AML-193 (cell line): ENCODE measurements at places on chromosomes 6 and 20.

DNA sequence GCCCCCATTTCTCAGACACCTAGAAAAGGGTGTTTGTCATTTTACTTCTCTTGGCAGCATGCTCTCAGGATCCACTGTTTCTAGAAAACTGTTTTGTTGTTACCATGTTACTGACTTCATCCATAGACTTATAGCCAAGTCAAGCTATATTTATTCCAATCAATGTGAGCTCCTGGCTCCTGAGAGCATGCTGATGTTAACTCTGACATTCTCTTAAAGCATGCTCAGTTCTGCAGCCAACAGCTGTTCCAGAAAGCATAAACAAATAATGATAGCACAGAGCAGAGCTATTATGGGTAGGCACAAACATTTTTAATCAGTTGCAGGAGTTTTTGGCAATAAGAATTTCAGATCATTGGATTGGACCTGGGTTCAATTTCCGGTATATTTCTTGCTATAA is 92.4 kb upstream of the CEP85L start:
- DNase-seq: no peak

DNA sequence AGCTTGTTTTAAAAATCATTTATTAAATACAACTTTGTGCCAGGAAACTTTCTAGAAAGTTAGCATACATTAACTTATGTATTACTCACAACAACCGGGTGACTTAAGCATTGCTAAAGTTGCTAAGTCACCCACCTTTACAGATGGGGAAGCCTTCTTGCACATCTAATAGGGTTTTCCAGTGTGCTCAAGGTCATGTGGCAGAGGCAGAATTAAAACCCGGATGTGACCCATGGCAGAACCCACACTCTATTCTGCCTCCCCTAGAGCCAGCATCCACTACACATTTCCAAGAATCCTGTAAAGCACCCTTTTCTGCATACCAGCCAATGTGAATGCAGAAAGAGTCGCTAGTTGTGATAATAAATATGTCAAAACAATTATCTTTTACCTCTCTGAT is 13.4 kb downstream of the LINC00237 start:
- DNase-seq: no peak

GRCh38 chr20:50127587-50128519 is 14.9 kb upstream of the UBE2V1 start:
- no peak for DNase-seq

GRCh38 chr6:89818977-89819335 is 638 bp downstream of the MDN1 start:
- DNase-seq: peak; percentile 54

GRCh38 chr6:34213772-34214171 is 22.9 kb upstream of the HMGA1 start:
- no peak for DNase-seq

- no peak for DNase-seq
Observed at GRCh38 chr6:136410201-136411024, 120.8 kb upstream of the BCLAF1 start.

GRCh38 chr6:143999406-143999805 is 8.7 kb downstream of the PLAGL1 start:
- no peak for DNase-seq

DNA sequence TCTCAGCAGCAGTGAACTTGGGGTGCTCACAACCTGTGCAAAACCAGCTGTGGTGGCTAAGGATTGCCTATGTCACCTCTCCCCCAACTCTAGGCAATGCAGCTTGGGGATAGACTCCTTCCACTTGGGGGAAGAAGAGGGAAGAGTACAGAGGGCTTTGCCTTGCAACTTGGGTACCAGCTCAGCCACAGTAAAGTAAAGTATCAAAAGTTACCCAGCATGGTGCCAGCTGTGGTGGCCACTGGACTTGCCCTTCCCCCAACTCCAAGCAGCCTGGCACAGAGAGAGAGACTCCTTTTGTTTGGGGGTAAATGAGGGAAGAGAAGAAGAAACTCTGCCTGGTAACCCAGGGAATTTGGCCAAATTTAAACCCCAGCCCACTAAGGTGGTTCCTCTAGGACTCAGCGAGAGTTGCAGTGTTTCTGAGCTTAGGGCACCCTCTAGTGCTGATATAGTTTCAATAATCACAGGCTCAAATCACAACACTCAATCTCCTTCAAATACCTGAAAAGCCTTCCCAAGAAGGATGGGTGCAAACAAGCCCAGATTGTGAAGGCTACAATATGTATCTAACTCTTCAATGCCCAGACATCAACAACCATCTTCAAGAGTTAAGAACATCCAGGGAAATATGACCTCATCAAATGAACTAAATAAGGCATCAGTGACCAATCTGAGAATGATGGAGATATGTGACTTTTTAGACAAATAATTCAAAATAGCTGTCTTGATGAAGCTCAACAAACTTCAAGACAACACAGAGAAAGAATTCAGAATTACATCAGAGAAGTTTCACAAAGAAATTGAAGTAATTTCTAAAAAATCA is 7.6 kb upstream of the DEFB129 start:
- DNase-seq: peak; percentile 40

DNA sequence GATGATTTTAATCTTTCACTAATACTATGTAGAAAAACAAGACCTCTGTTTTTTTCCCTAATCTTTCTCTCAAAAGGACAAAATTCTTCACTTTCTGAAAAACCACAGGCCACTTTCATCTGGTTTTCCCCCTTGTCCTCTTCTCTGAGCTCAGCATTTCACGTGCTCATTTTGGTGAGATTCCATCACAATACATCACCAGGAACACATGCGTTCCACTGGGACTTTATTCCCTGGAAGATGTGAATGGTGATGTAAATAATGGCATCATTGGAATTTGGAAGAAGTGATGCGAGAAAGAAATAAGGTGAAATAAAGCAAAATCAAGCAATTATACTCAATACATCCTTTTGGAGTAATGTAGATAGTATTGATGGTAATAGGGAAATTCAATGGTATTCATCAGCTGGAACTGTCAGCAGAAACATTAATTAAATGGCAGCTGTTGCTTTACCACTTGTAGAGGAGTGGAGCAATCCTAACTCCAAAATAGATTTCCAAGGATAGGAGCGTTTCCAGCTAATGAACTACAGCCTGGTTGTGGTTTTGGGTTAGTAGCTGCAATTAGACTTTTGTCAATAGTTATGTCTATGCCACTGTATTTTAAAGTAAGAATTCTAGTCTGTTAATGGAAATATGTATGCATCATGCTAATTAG is 11.5 kb downstream of the FILIP1 start:
- no peak for DNase-seq

DNA sequence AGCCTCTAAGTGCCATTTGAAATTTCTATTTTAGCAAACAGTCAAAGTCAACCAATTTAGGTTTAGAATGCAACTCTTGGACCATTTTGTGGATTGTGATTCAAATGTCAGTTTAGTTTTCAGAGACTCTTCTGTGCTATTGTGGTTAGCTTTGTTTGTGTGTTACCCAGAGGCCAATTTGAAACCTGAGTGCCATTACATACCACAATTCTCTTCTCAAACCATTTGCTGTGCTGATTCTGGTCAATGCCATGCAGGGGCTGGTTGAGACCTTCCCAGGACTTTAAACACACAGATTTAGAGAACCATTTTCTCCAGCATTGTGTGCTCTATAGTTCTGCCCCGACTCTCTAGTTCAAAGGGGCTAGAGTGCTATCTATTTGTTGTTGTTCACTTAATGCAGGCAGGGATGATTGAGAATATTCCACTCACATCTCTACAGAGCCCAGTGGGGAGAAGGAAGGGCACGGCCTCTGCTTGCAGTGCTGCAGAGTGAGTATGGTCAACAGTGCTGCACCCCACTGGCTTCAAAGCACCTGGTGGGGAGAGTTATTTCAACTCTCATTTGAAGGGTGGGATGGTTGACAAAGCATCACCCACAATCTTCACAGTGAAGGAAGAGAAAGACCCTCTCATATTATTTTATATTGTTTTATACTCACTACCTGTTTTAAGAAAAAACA is 738.2 kb downstream of the COL12A1 start:
- no peak for DNase-seq

GRCh38 chr20:36544134-36545018 is 3.1 kb downstream of the MYL9 start:
- DNase-seq: no peak

DNA sequence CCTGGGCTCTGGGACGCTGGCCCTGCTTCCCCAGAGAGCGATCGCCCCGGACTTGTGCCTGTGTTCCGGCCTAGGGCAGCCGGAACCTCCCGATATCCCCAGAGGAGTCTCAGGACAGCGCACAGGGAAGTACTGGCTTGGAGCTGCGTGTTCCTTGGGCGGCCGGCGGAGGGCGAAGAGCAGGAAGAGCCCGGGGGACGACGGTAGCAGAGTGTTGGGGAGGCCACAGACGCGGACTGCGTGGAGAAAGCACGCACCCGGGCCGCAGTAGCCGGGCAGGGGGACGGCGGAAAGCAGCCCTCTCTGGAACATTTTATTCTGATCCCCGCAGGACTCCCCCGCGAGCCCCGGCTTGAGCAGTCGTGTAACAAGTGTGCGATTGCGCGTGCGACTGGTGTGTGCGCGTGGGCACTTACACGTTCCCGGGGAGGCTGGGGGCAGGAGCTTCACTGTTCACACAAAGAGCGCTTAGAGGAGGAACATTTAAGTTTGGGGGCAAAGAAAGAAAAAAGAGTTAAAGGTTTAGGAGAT is 36.1 kb downstream of the NCR2 start:
- no peak for DNase-seq

GRCh38 chr6:138655828-138656227 is 117.7 kb upstream of the CCDC28A start:
- no peak for DNase-seq

DNA sequence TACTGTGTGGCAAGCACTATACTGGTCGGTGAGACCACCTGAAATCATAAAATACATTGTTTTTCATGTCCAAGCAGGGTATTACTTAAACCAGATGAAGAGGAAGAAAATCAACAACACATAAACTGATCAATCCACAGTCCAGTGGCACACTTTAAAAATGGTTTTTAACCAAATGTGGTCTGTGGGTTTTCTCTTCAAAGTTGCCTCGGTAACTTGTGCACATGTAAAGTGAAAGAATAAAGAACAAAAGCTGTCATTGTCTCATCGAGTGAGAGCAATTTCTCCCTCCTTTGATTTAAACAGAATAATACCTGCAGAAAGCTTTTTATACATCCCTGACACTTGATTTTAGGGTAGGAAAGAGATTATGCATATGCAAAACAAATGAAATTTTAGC is 3.7 kb downstream of the FLRT3 start:
- DNase-seq: no peak

DNA sequence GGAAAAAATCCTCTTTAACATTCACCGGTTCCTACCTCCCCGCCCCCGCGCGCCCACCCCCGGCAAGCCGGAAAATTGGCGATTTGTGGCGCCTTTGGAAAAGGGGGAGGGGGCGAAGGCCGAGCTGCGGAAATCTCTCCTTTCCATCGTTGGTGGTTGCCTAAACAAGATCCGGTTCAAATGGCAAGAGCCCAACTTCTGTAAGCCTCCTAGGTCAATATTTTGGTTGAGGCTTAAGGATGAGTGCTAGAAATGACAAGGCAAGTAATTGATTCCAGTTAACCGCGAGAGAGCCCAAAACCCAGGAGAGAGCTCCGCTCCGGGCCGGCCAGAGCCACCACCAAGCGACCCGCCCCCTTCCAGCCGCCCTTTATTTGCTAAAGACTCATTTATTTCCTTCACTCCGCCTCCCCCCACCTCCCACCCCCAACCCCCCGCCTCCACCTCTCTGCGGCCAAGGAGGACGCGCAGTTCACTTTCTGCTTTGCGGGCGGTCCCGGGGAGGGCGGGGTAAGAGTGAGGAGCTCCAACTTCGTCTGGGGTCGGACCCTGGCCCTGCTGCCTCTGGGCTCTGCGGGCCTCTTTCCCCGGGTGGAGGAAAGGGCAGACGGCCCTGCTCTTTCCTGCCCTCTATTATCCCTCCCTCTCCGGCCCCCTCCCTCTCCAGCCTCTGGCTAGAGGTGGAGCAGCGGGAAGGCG is 838 bp upstream of the NKX2-2 start:
- DNase-seq: no peak

DNA sequence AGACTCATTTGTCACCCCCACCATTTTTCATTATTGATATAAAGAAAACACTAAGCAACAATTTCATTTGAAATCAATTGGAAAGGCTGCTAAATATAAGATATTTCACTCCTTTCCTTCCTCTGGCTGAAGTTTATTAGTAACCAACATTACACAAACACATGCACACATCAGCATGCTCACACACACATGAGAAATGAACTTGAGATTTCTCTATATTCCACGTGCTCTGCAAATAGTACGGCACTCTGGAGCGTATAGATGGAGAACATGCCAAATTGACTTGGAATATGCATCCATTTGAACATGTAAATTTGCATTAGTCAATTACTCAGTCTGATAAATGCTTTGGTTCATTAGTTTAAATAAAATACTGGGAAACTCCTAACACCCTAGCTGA is 37.1 kb upstream of the F13A1 start:
- no peak for DNase-seq

GRCh38 chr6:105886066-105886813 is 199.9 kb upstream of the PRDM1 start:
- peak; percentile 73 for DNase-seq

GRCh38 chr6:285030-285771 is 7.1 kb upstream of the DUSP22 start:
- no peak for DNase-seq

DNA sequence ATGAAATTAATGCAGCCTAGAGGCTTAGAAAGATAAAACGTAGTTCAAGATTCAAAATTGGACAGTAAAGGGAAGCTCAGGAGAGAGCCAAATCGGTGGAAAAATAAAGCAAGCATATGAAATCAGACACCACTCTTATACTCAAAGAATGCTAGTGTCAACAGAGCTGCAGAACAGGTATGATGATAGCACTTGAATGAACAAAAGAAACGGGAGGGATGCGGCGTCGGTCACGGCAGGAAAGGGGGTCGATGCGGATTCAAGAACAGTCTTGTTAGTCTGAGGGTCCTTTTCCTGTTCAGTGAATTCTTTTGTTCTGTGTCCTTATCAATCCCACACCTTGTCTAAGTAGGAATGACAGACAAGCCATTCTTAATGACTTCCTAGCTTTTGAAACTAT is 114.4 kb downstream of the FOXC1 start:
- DNase-seq: no peak
